Natural killer cell treated with Interleukin-12 subunit alpha and Interleukin-12 subunit beta and Interleukin-15 and Interleukin-18, amount 100 ng/mL, for 72 hours (primary cell): ENCODE measurements at places on chromosomes 2 and 18. TPM values are rescaled to one million over a fixed set of nuclear protein-coding genes. Genes with fewer than 3 reads are reported as not detected.

DNA sequence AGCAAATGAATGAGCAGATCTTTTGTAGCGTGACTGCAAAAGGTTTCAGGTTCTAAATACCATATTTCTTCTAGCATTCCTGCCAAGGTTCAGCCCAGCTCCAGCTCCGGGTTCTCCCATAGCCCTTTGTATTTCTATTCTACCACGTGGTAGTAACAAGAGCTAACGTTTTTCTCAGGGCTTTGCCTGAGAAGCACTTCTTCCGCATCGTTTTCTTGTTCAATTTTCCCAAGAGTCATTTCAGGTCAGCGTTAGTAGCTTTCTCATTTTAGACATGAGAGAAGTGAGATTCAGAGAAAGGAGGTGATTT, 120.1 kb upstream of the MYCN start:
- DNase-seq: no peak
- no peaks in the 10 kb centered on the region for H3K4me1 ChIP-seq
- H3K4me3 ChIP-seq: no peak overlapping the region
- H3K27me3 ChIP-seq: peaks cover 25% of the 10 kb centered on the region
- no peaks in the 10 kb centered on the region for H3K36me3 ChIP-seq
- H3K27ac ChIP-seq: no peak overlapping the region

The PRKD3 gene
- total RNA-seq: 41.4 TPM

DNA sequence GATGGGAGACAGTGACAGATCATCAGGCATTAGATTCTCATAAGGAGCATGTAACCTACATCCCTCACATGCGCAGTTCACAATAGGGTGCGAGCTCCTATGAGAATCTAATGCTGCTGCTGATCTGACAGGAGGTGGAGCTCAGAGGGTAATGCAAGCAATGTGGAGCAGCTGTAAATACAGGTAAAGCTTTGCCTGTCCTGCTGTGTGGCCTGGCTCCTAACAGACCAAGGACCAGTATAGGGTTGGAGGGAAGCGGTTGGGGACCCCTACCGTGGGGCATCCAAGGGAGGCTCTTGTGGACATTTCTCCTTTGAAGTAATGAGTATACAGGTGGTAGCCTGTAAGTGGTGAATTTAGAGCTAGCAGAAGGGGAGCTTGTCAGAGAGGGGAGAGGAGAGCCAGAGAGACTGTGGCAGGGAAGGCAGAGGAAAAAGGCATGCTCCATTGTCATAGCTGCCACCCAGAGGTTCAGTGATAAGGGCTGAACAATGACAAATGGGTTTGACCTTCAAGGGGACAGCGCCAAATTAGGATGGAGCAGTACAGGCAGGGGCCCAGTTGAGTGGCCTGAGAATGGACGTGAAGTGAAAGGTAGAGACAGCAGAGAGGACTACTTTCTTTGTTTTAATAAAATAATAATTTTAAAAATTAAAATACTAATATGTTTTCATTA, 15.2 kb upstream of the TMBIM1 start:
- no peak overlapping the region for H3K27ac ChIP-seq
- no peaks in the 10 kb centered on the region for H3K27me3 ChIP-seq
- H3K4me3 ChIP-seq: no peak overlapping the region
- no peaks in the 10 kb centered on the region for H3K4me1 ChIP-seq
- DNase-seq: no peak

The WNT6 gene
- not detected for total RNA-seq

The CTAGE1 gene
- total RNA-seq: not detected

- peak overlapping the region; percentile 91 for H3K27ac ChIP-seq
- H3K27me3 ChIP-seq: no peaks in the 10 kb centered on the region
- peaks cover 60% of the 10 kb centered on the region for H3K4me1 ChIP-seq
- DNase-seq: peak; percentile 62
- H3K36me3 ChIP-seq: peaks cover 13% of the 10 kb centered on the region
Measured at GRCh38 chr18:77147418-77147852, 14.9 kb upstream of the MBP start.

DNA sequence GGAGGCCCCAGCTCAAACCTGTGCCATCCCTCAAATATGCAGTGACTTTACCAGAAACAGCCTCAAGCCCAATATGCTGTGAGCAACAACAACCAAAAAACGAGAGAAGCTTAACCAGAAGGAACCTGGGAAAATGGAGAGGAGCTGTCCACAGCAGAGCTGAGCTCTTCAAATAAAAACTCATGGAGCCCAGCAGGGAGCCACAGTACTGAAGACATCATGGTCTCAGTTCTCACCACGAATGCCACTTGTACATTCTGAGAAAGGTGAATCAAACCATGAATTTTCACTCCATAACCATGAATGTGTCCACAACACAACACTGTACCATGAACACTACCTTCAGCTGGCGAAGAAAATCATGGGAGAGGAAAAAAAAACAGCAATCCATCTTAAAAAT, 50.5 kb downstream of the KLHL14 start:
- DNase-seq: no peak
- no peak overlapping the region for H3K27ac ChIP-seq
- no peak overlapping the region for H3K4me3 ChIP-seq
- no peaks in the 10 kb centered on the region for H3K36me3 ChIP-seq
- no peaks in the 10 kb centered on the region for H3K4me1 ChIP-seq

GRCh38 chr2:236678307-236678975, 108.8 kb downstream of the ACKR3 start:
- DNase-seq: no peak
- H3K4me1 ChIP-seq: no peaks in the 10 kb centered on the region
- no peak overlapping the region for H3K4me3 ChIP-seq
- peaks cover 18% of the 10 kb centered on the region for H3K27me3 ChIP-seq
- H3K36me3 ChIP-seq: no peaks in the 10 kb centered on the region
- no peak overlapping the region for H3K27ac ChIP-seq

DNA sequence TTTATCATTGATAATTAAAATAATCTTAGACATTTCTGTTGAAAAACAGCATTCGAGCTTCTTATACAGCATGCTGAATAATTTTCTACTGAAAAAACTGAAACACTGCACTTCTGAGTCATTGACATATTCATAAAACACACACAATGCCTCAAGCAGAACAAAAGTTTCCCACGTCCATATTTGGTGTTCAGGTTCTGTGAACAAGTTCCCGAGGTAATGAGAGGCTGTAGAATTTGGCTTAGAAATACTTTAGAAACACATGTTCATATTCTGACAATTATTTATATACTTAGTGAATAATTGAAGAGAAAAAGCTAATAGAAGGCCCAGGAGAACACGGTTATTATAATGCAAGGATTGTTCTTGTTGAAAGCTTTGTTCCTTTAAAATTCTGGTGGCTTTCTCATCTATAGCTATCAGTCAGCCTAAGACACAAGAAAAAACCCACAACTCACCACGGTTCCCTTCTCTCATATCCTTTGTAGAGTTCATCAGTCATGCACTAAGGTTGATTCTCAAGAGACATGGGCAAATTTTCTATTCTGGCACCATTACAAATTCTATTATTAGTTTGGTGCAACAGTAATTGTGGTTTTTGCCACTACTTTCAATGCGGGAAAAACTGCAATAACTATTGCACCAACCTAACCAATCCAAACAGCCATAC, 194.4 kb downstream of the TMX3 start:
- H3K27me3 ChIP-seq: no peaks in the 10 kb centered on the region
- H3K36me3 ChIP-seq: no peaks in the 10 kb centered on the region
- no peak overlapping the region for H3K27ac ChIP-seq
- DNase-seq: no peak
- no peaks in the 10 kb centered on the region for H3K4me1 ChIP-seq

DNA sequence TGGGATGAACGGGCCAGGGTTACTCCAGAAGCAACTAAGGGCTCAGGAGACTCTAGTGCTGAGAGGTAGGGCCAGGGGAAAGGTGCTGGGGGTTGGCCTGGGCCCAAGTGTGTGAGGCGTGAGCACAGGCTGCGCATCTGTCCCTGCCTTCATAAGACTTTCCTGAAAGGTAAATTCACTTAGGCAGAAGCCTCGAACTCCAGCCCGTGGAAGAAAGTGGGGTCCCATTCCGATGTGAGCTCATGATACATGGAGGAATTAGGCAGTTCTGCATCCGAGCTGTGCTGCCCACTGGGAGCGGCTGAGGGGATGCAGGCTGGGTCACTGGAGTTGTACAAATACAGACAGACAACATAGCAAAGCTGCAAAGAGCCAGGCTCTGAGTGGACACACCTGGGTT, 16.2 kb downstream of the PARD6G start:
- no peak overlapping the region for H3K27ac ChIP-seq
- no peak for DNase-seq

- H3K36me3 ChIP-seq: no peaks in the 10 kb centered on the region
- peaks cover 7% of the 10 kb centered on the region for H3K4me1 ChIP-seq
- peaks cover 6% of the 10 kb centered on the region for H3K27me3 ChIP-seq
- no peak overlapping the region for H3K27ac ChIP-seq
- DNase-seq: no peak
- no peak overlapping the region for H3K4me3 ChIP-seq
Measured at GRCh38 chr2:171513719-171514160, 8.5 kb upstream of the CYBRD1 start.

The TEKT4 gene
- total RNA-seq: not detected

The TRIP12 gene
- 350 TPM for total RNA-seq

The GRHL1 gene
- total RNA-seq: 1.1 TPM

DNA sequence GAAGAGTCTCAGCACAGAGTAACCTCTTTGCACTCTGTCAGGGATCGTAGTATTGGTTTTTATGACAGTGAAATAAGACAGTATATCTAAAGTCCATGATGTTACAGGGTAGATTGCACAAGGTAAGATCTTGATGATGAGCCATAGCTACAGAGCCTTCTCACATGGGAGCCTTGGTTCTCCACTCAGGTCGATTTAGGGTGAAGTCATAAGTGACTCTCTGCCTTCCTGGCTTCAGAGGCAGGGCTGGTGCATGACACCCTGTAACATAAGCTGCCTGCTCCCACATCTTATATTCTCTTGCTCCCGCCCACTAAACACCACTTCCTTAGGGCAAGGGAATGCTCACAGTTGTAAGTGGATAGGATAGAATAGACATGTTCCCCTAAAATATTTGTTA, 13.3 kb downstream of the DAPL1 start:
- H3K36me3 ChIP-seq: no peaks in the 10 kb centered on the region
- H3K27ac ChIP-seq: no peak overlapping the region
- H3K27me3 ChIP-seq: peaks cover 6% of the 10 kb centered on the region
- H3K4me3 ChIP-seq: no peak overlapping the region
